ENCODE measurements at places on chromosomes 13 and 19. TPM values are rescaled to one million over a fixed set of nuclear protein-coding genes. Genes with fewer than 3 reads are reported as not detected.

Gene ELSPBP1
- total RNA-seq, result not detected

Gene OR7A5
- total RNA-seq, result not detected

Gene C1QTNF9B
- total RNA-seq, result not detected

Gene PCDH9
- 6.0 TPM for total RNA-seq

Gene APOC4
- not detected for total RNA-seq

Gene VSTM2B
- total RNA-seq, result not detected

Gene FLT1
- not detected for total RNA-seq

Gene NLRP5
- total RNA-seq, result 0.03 TPM

Gene SUGT1
- total RNA-seq, result 49.0 TPM

Gene UBE2L5
- total RNA-seq, result not detected

Gene DLL3
- total RNA-seq, result 10.1 TPM

Gene C19orf38
- total RNA-seq, result not detected

Gene SLC44A2
- total RNA-seq, result 7.3 TPM

Gene IGFL3
- total RNA-seq, result 0.25 TPM

Gene ANKRD24
- 0.29 TPM for total RNA-seq

Gene PRKD2
- 22.0 TPM for total RNA-seq

Gene ZNF99
- not detected for total RNA-seq

Gene KIR3DL1
- not detected for total RNA-seq

Gene IQCN
- 0.99 TPM for total RNA-seq

Gene RDH8
- total RNA-seq, result 0.27 TPM

Gene CRB3
- 3.9 TPM for total RNA-seq

Gene CRX
- not detected for total RNA-seq

Gene SLAIN1
- total RNA-seq, result 0.45 TPM

Gene KCNJ14
- 1.5 TPM for total RNA-seq

Gene TMEM259
- total RNA-seq, result 125 TPM

Gene EBI3
- total RNA-seq, result 3.1 TPM

Gene SIAH3
- total RNA-seq, result not detected

Gene CEACAM8
- not detected for total RNA-seq

Gene IGSF23
- total RNA-seq, result 0.66 TPM
